Smooth muscle cell of the brain vasculature (primary cell): ENCODE measurements at places on chromosomes 5 and 9.

GRCh38 chr9:107439991-107440456 lies 49.5 kb downstream of the KLF4 start:
- no peak for DNase-seq

- no peak for DNase-seq
Measured at GRCh38 chr9:72951520-72952380, 1.1 kb downstream of the ALDH1A1 start.

DNA sequence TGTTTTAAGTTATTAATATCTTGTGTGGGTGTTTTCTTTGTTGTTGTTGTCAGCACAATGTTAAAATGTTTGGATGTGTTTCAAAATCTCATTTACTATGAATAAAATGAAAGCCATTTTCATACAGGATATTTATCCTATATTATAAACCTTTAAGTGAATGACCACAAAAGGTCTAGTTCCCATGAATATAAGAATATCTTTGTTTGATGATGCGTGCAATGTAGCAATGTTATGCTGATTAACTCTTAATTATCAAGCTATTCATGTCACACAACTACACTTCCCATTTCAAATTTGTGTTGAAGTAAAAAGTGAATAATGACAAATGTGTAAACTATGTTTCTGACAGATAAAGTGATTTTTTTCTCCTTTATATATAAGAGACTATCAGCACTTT lies 59.8 kb downstream of the MEF2C start:
- no peak for DNase-seq

- DNase-seq, result no peak
Measured at GRCh38 chr9:99868845-99869244, 37.6 kb upstream of the STX17 start.

DNA sequence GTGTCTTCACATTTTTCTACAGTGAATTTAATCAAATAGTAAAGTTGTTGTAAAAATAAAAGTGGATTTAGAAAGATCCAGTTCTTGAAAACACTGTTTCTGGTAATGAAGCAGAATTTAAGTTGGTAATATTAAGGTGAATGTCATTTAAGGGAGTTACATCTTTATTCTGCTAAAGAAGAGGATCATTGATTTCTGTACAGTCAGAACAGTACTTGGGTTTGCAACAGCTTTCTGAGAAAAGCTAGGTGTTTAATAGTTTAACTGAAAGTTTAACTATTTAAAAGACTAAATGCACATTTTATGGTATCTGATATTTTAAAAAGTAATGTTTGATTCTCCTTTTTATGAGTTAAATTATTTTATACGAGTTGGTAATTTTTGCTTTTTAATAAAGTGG lies 60.4 kb downstream of the MTAP start:
- DNase-seq, result no peak

GRCh38 chr5:60297658-60298057 lies 402.3 kb downstream of the DEPDC1B start:
- DNase-seq, result no peak

DNA sequence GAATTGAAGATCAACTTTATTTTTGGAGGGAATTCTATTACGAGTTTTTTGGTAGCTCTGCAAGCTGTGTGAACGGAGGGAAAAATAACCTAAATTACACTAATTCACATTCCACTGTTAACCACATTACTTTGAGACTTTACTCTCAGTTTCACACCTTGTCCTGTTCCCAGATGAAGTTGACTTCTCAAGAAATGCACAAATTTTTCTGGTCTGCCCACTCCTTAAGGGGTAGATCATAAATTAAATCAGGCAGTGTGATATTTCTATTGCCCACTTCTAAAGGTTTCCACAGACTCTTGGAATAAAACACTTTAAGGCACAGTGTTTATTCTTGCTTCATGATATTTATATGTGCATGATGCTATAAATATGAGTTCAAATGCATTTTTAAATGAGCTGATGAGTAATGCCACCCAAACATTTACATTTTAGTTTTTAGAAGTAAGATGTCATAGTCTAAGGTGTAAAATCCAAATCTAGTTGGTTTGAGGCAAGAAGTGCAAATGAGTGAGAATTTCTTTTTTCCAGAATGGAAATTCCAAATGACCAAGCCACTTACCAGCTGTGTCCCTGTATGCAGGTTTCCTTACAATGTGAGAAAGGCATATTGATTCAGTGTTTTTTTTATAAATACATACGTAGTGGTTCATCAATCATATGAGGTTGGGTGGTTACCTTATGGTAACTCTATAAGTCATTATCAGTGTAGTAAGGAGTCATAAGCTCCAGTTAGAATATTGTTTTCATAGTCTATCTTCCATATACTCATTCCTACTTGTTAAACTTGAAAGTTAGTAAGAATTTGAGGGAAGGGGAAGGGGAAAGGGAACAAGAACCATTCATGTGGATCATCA lies 437.7 kb upstream of the MEF2C start:
- DNase-seq, result no peak

- DNase-seq, result no peak
Measured at GRCh38 chr9:20532584-20532983, 89.7 kb downstream of the MLLT3 start.

DNA sequence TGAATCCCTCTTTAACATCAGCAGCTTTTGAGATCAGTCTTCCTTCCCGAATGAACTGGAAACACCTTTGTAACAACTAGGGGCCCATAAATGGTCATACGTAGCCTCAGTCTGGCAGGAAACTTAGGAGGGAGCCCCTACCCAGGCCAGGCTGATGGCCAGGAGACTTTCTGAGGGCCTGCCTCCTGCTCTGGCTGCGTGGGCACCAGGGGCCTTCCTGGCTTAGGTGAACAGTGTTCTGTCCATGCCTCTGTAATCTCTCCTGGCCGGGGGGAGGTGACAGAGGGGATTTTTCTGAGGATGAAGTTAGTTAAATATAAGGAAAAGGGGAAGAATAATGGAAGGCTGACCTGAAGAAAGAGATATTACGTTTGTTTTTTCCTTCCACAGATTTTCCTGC lies 843 bp upstream of the FSTL4 start:
- no peak for DNase-seq
